ENCODE measurements at places on chromosomes 12 and 14.

- no peak for DNase-seq
These were observed 14.1 kb downstream of the PLCZ1 start for GRCh38 chr12:18723752-18724151.

DNA sequence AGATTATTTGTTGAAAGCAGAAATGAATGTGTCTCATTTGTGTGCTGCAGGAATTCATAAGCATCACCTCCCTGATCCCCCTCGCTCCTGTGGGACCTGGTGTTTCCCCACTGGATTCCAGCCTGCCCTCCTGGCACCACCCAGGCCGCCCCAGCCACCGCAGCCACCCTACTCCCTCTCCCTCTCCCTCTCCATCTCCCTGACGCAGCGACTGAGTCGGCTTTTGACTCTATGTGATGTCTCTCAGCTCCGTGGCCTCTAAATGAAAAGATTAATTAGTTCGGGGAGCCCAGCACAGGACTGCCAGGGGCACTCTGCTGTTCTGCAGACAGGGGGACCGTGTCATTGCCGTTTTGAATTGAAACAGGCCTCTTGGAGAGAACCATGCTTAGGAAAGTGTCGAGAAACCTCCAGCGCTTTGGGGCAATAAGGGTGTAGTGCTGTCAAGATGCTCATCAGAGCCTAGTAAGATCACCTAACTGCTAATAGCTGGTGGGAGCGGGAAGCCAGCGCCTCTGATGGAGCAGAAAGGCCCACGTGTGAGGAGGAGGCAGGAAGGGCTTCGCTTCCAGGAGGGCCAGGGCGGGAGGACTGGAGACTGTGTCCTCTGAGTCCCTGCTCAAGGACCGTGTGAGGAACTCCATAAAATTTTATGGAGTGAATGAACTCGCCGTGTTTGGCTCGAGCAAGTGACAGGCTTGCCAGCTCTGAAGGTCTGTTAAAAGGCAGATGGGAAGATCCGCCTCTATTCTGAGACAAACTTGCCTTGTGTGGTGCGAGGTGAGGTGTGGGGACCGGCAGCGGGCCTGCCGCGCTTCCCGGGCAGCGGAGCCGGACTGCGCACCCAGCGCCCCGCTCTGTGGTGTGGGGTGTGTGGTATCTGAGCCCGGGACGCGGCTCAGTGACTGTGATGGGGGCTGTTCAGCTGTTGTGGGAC lies 157.4 kb upstream of the C14orf180 start:
- DNase-seq: no peak

DNA sequence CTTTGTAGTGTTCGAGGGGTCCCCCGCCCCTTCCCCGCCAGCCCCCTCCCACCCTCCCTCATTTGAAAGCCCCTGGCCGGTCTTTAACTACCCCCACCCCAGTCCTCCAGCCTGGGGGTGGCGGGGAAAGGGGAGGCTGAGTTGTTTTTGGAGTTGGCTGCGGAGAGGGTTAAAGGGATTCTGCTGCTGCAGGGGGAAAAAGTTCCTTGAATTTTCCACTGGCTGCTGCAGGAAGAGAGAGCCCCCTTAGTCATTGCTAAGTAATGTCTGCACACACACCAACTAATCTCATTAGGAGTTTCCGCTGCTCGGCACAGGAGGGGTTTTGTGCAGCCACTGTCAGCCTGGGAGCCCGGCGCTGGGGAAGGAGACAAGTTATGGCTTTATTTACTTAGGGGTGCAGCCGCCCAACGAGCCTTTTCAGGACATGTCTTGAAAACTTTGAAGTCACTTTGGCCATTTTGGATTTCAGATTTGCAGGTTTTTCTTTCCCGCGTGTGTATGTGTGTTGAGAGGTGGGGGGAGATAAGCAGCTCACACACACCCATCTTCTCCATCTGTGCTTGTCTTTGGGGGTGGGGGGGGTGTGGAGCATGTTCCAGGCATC lies 1.8 kb downstream of the ELK3 start:
- peak; percentile 55 for DNase-seq

DNA sequence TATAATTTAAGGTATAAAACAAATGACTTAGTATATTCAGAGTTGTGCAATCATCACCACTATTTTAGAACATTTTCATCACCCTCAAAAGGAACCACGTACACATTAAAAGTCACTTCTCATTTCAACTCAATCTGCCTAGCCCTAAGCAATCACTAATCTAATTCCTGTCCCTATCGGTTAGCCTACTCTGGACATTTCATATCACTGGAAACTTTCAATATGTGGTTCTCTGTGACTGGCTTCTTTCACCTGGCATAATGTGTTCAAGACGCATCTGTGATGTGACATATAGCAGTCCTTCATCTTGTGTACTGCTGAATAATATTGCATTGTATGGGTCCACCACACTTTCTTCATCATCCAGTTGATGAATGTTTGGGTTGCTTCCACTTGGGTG lies 15.4 kb upstream of the PIWIL1 start:
- no peak for DNase-seq

DNA sequence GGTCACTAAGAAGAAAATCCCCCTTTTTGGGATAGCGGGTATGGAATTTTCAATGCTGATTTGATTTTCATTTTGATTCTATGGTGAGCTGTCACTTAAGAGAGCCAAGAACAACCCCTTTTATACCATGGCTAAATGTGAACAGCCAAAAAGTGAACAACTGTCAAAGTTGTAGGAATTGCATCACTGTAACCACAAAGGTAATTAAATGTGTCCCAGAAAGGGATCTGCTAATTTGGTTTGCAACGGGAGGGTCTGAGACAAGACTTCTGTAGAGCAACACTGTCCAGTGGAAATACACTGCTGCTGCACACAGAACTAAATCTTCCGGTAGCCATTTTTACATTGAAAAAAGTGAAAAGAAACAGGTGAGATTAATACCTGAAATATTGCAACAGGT lies 14.6 kb downstream of the CHST11 start:
- no peak for DNase-seq

DNA sequence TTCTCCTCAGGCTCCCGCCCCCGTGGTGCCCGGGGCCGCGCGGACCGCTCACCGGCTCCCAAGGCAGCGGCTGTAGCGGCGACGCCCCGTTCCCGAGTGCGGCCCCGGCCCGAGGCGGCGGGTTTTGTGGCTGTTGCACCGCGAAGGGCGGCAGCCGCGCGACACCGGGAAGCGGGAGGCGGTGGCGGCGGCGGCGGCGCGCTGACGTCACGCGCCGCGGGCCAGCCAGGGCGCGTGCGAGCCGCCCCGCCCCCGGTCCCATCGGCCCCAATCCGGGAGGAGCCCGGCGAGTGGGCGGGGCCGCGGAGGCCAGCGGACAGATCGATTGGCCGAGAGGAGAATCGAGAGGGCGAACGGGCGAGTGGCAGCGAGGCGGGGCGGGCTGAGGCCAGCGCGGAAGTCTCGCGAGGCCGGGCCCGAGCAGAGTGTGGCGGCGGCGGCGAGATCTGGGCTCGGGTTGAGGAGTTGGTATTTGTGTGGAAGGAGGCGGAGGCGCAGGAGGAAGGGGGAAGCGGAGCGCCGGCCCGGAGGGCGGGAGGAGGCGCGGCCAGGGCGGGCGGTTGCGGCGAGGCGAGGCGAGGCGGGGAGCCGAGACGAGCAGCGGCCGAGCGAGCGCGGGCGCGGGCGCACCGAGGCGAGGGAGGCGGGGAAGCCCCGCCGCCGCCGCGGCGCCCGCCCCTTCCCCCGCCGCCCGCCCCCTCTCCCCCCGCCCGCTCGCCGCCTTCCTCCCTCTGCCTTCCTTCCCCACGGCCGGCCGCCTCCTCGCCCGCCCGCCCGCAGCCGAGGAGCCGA lies at the start of gene YY1:
Gene YY1 (plus strand): TSS at position 726 of the 792 bp plus-strand sequence. CDS start 101 bp downstream, outside the sequence.
- DNase-seq: peak; percentile 99

GRCh38 chr12:79439175-79439825 lies 251.5 kb downstream of the PAWR start:
- DNase-seq: no peak

- no peak for DNase-seq
These were observed 32.1 kb upstream of the PTGDR start for GRCh38 chr14:52235434-52235833.

- DNase-seq: no peak
These were observed 8.0 kb upstream of the MAP1LC3B2 start for GRCh38 chr12:116551151-116551550.

GRCh38 chr12:44677724-44678123 lies 198.4 kb downstream of the NELL2 start:
- DNase-seq: no peak

DNA sequence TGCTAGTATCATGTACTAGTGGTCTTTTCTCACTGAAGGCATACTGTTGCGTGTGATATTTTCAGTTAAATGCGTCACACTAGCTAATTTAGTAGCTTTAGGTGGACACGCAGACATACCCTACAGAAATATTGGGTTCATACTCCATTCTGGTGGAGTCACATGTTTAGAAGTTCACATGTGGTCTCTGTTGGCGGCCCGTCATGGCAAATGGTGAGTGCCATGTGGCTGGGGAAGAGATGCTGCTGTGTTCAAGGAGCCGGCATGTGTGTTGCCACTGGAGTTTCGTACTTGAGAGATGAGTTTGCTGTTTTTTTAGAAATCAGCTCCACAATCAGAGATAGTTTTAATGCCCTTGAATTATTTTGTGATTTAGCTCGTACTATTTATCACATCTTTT lies 454.6 kb downstream of the PCNX1 start:
- DNase-seq: no peak

- DNase-seq: no peak
These were observed 477.9 kb downstream of the ATP23 start for GRCh38 chr12:58419196-58419760.

DNA sequence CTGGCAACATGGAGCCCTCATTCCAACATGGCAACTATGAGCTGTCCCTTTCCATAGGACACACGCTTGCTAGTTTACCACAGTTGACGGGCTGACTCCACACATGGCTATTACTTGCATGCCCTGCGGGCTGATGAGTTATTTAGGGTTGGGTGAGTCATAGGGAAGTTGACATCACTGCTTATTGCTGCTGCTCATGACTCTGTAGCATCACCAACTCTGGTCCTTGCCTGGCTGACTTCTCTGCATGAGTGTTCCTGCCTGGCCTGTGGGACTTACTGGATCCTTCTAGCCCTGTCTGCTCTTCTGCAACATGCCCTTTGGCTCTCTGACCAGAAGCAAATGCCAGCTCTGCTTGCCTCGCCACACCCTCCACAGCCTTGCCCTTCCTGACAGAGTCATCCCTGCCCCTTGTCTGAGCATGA lies 199.5 kb downstream of the ANO6 start:
- DNase-seq: peak; percentile 1

DNA sequence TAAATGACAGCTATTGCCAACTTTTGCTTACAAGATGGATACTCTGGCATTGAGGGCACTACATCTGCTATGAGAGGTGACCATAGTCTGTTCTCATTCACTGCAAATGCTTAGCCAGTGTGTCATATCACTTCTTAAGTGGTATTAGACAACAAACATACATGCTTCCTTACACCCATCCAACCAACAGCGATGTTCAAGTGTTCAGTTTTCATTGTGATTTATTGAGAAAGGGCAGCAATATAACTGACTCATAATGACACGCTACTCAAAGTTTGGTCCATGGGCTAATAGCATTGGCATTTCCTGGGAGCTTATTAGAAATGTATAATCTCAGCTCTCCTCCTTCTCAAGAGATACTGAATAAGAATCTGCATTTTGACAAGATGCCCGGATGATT lies 181.7 kb downstream of the NPAS3 start:
- DNase-seq: no peak

DNA sequence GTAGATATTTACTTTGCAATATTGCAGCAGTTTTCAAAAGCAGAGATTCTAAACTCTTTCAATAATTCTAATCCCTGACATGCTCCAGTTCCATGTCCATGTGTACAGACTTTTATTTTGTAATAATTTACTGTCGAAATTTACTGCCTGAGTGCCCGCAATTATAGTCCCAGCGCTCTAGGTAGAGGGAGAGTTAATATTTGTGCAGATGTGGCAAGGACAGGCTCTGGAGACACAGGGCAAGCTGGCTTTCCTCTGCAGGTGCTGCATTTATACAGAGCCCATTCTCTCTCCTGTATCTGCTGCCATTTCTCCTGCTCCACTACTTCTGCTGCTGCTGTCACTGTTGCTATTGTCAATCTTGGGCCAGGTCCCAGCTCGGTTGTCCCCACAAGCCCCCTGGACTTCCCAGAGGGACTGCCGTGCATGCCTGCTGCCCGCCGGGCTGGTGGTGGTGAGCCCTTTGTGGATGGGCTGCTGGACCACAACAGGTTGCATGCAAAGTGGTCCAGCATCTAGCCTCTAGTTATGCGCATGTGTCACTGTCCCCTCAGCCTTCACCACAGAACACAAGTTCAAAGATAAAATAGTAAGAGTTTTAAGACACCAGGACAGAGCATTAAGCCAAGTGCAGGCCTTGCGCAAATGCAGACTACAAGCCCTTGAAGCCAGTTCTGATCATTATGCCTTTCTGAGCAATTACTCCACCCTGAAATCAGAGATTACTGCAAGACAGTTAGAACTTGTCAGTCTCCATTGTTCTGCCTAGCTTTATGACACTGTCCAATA lies 40.8 kb upstream of the CSRP2 start:
- DNase-seq: no peak

- DNase-seq: no peak
These were observed 22.2 kb downstream of the TMEM117 start for GRCh38 chr12:43858096-43858495.

- no peak for DNase-seq
These were observed 97.4 kb downstream of the PRKCH start for GRCh38 chr14:61418746-61419145.

- no peak for DNase-seq
These were observed 65.8 kb downstream of the PITPNM2 start for GRCh38 chr12:123085066-123085465.

DNA sequence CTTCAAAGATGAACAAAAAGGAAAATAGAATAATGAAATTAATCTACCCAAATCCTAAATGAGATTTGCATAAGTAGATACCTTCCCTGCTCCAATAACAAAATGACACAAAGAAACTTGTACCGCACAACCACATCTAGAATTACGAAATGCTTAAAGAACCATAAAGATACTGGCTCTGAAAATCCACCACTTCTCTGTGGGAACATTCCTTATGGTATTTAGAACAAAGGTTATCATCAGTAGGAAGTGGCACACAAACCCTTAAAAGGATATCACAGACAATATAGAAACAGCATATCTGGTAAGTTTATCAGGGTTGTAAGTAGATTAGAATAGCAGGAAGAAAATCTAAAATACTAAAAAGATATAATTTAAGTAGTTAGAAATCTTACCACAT lies 11.6 kb downstream of the IAPP start:
- DNase-seq: no peak

DNA sequence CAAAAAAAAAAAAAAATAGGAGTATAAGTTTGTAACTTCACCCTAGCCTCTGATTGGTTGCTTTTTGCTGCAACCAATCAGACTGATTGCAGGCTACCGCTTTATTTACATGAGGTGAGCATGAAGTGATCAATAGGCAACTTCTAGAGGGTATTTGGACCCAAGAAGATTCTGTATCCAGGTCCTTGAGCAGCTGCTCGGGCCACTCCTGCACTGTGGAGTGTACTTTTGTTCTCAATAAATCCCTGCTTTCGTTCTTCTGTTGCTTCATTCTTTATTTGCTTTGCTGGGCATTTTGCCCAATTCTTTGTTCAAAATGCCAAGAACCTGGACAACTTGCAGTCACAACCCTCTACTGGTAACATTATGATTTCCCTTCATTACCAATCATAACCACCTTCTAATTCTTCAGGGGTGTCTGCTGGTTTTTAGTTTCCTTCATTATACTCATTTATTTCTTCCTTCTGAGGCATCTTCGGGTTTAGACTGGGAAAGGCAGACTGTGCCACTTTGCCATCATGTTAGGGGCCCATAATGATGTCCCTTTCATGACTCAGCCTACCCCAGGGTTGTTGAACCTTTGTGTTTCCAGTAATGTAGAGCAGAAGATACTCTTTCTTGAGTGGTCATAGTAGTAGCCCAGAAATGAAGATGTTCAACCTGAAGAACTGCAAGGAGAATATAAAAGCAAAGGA lies 43.4 kb upstream of the LIMA1 start:
- DNase-seq: no peak

- no peak for DNase-seq
These were observed 43.7 kb upstream of the BDKRB2 start for GRCh38 chr14:96160913-96161310.

Data from stimulated activated naive CD4-positive, alpha-beta T cell treated with Interleukin-2 at 50 U/mL for 16 hours (primary cell).